Activated naive CD8-positive, alpha-beta T cell treated with anti-CD3 and anti-CD28 coated beads, Interleukin-2, amount 50 U/mL, for 24 hours (primary cell): ENCODE measurements at places on chromosomes 11 and 22.

DNA sequence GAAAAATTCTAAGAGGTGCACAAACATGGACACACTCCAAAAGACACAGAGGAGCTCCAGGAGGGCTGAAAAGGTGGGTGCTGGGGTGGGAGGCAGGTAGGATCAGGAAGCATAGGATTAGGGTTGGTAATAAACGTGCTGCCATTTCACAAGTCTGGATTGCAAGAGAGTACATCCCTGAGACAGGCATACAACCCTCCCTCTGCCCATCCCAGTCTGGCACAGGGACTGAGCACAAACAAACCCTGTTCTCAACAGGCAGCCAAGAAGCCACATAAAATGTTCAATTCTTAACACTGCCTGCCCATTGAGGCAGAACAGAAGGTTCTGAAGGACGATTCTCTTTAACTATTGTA lies 18.5 kb downstream of the SLC35F2 start:
- no peak for DNase-seq

- no peak for DNase-seq
These were observed 27.4 kb downstream of the TSPAN4 start for GRCh38 chr11:870127-870413.

GRCh38 chr22:35219012-35219411 lies 38.3 kb upstream of the HMGXB4 start:
- no peak for DNase-seq

- no peak for DNase-seq
These were observed 107.0 kb upstream of the PITPNB start for GRCh38 chr22:28025866-28026575.

GRCh38 chr11:128174465-128175291 lies 412.7 kb downstream of the ETS1 start:
- no peak for DNase-seq

DNA sequence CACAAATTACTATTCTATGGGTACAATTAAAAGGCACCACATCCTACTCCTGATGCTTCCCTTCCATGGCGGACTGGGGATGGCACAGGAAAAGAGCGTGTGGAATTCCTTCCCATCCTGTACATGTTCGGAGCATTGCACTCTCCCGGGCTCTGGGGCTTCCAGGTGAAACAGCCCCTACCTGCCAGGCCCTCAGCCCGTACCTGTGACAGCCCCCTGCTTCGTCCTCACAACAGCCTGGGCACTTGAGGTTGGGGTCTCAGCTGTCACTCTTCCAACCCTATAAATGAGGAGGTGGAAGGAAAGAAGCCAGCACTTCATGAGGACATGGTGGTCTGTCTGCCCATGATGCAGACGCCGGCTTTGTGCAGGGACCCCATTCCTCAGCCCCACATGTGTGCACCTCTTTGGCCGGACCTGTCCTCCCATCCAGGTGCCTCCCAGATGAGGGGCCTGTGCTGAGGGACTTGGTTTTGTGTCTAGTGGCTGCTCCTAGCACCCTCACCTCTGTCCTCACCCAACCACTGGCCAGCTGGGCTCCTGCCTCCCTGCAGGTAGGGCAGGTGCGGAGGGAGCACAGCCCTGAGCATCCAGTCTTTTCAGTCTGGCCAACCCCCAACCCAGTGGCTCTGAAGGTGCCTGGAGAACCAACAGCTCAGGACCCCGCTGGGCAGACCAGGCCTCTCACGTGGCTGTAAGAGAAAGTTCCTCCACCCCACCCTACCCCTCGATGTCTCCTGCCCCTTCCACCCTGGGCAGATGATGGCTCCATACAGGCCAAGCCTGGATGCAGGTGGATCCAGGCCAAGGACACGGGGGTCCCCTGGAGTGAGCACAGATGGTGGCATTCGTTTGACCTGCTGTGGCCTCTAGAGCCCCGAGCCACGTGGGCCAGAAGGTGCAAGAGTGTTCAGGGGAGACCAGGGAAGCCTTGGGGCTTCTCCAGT lies 23.4 kb upstream of the WNT7B start:
- DNase-seq, result no peak

GRCh38 chr11:118980191-118980881 lies 8.8 kb downstream of the FOXR1 start:
- DNase-seq, result no peak

GRCh38 chr22:23833017-23833751 lies 5.6 kb downstream of the DERL3 start:
- DNase-seq, result no peak

- DNase-seq, result peak; percentile 33
These were observed 760 bp downstream of the ZNRF3 start for GRCh38 chr22:28883917-28884746.

GRCh38 chr22:41781507-41781906 lies 19.0 kb upstream of the CCDC134 start:
- peak; percentile 16 for DNase-seq

- no peak for DNase-seq
These were observed 72.8 kb upstream of the MTMR2 start for GRCh38 chr11:95996621-95997235.

DNA sequence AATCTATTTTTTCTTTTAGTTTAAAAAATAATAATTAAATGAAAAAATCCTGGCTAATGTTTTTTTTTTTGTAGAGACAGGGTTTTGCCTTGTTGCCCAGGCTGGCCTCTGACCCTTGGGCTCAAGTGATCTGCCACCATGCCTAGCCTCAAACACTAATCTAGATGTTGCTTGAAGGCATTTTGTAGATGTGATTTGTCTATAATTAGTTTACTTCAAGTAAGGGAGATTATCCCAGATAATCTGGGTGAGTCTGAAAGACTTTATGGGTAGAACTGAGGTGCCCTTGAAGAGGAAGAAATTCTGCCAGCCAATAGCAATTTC lies 38.6 kb upstream of the RBFOX2 start:
- DNase-seq, result no peak

DNA sequence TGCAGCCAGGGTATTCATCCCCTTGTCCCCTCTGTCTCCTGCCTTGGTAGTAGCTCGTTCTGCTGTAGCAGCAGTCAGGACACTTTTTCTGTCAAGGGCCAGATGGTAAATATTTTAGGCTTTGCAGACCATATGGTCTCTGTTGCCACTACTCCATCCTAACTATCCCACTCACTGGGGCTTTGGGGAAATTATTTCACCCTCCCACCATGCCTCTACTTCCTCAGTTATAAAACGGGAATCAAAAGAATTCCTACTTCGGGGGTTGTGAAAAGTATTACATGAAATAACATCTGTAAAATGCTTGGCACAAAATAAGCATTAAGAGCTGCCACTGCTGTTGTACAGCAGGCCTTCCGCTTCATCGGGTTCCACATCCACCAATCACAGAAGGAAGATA lies 89.9 kb upstream of the LDLRAD3 start:
- no peak for DNase-seq

DNA sequence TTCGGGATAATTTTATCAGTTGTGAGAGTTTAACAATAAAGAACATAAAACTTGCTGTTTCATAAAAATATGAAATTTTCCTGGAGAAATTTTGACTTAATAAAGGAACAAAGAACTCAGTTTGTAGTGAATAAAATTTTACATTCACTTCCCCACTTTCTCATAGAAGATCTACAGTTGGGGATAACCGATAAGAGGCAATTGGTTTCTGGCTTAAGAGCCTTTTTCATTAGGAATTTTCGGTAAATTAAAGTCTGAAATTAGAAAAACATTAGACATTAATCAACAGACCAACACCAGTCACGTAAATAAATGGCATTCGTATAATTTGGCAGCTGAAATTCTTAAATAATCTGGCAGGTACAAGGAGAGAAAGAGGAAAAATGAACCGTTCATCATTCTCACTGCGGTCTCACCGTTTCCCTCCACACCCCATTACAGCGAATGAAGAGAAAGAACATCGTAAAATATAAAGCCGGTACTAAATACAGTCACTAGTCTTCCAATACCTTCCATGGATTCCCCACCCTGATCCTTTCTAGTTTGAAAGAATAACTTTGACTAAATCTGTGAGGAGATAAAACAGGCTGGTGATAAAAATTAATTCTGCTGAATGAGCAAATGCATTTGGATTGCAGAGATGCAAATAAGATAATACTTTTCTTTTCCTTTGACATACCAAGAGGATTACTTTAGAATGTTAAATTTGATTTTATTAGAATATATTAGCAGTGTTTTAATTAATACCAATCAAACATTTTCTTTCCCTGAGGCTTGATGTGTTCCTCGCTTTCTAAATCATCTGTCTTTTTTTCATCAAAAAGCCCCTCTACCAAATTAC lies 19.5 kb downstream of the BLID start:
- DNase-seq, result no peak

GRCh38 chr11:33291004-33291777 lies 34.0 kb downstream of the HIPK3 start:
- no peak for DNase-seq

DNA sequence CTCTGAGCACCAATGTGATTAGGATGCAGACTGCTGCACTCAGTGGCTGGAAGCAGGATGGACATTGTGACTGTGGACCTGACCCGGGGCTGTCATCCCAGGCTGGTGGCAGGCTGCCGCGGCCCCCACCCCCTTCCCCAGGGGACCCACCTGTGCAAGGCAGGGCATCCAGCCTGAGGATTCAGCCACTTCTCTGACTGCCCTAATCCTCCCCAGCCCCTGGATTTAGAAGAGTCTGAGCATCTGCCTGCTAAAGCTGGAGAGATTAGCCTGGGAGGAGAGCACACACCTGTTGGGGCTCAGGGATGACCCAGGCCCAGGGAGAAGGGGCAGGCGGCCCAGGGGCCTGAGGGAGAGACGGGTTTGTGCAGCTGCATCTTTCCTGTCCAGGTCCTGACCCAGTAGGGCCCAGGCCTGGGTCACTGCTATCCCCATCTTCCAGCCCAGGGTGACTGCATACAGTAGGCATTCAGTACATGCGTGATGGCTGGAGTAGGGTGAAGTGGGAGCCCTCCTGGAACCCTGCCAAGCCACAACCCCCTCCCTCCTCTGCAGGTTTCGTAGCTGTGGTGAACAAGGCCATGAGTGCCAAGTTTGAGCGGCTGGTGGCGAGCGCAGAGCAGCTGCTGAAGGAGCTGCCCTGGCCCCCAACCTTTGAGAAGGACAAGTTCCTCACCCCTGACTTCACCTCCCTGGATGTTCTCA lies 12.1 kb downstream of the DPP3 start:
- no peak for DNase-seq

GRCh38 chr22:46245511-46245910 lies 4.6 kb downstream of the CDPF1 start:
- no peak for DNase-seq

- peak; percentile 25 for DNase-seq
These were observed 784 bp upstream of the SYNGR1 start for GRCh38 chr22:39348909-39349505.

- DNase-seq, result no peak
These were observed 7.8 kb upstream of the DDI1 start for GRCh38 chr11:104028476-104029263.

DNA sequence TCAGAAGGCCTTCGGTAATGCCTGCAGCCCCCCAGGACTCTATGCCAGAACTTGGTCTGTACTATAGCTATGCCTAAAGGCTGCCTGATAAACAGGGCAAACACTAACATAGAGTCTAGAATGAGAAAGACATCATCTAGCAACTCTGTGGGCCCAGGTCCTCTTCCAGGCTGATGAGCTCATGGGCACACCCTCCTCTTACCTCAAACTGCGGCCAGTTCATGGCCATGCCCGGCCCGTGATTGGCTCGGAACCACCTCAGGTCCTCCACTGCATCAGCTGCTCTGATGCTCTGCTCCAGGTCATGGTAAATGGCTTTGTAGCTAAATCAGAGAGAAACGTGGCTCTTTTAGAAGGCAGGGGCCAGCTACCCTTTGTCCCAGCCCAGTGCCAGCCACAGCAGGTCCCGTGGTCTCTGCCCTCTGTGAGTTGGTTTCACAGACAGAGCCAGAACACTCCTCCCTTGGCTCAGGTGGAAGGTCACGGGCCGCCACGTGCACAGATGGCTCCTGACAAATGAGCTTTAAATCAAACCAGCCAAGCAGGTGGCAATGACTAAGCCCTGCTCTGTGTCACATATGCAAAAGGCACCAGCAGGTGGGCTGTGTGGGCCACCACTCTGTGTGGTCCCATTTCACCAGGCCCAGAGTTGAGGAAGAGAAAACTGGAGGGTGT lies 25.0 kb upstream of the ARFGAP3 start:
- DNase-seq, result no peak

- no peak for DNase-seq
These were observed 10.6 kb downstream of the MTFP1 start for GRCh38 chr22:30436196-30436595.

GRCh38 chr11:81596704-81597103 lies 1137.0 kb downstream of the FAM181B start:
- DNase-seq, result no peak

DNA sequence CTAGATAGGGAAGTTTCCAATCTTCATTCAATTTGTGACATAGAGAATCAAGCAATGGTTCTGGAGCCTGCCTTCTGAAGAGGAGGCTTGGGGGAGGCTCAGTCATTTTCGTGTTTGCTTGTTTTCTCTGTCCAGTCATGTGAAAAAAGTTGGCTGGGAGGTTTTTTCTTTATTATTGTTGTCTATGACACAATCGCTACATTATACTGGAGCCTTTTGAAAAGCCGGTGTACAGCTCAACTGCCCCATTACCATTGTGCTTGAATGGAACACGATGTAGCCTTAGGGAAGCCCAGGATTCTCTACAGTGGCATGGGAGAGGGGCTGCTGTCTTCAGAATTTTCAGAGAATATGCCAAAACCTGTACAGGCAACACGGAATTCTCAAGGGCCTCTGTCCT lies 57.9 kb upstream of the NCAM1 start:
- no peak for DNase-seq

GRCh38 chr11:100740440-100740839 lies 53.4 kb downstream of the ARHGAP42 start:
- DNase-seq, result no peak

GRCh38 chr11:96964661-96965060 lies 574.8 kb downstream of the JRKL start:
- DNase-seq, result no peak

DNA sequence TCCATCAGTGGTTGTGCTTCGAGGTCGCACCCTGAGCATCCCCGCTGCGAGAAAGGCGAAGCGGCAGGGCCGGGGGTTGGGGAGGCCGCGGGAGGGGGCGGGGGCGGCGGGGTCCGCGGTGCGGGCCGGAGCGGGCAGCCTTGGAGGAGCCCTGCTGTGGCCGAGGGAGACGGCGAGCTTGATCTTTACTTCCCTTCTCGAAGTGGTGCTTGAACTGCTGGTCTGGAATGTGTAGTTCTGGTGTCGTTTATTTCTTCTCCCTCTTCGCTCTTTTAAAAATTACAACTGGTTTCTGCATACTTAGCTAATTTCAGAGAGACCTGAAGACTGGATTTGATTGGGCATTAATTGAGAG lies 1.1 kb downstream of the APLP2 start:
- peak; percentile 9 for DNase-seq

- no peak for DNase-seq
These were observed 331.2 kb downstream of the METTL15 start for GRCh38 chr11:28439403-28439802.
